ENCODE measurements at places on chromosomes 2 and 18. TPM values are rescaled to one million over a fixed set of nuclear protein-coding genes. Genes with fewer than 3 reads are reported as not detected.
A peak's percentile ranks its signal among the peaks of the same experiment; 100 is the strongest.

DNA sequence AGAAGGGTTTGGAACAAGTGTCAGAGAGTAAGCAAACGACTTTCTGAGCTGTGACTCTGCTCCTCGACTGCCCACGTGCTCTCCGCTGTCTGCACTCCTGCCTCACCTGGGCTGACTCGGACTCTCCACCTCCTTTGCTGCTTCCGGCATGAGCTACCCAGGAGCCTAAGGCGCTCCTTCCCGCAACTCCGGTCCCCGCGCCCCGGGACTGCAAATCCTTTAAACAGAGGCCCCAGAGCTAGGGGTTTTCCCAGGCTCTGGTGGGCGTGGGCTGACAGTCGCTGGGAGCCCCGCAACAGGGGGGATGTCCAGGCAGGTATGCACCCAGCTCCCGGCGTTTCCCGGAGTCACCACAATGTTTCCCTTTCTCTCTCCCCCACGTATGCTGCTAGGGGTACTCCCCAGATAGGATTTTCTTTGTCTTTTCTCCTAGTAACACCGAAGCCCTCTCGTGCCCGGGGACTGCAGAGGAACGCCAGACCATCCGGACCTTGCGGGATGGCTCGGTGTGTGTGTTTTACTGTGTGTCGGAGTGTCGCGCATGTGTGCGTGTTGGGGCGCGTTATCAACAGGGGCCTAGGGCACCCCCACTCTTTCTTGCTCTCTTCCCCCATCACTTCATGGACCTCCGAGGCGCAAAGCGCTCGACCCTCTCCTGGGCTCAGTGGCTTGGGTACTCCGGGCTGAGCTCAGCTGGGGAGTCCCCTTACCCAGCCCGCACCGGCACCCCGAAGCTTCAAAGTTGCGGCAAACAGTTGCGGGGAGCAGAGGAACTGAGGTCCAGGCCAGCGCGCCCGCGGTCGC lies 691 bp upstream of the THSD7B start:
- H3K4me1 ChIP-seq = peaks cover 24% of the 10 kb centered on the region
- no peak overlapping the region for H3K27ac ChIP-seq
- DNase-seq = no peak
- H3K27me3 ChIP-seq = no peaks in the 10 kb centered on the region
- no peaks in the 10 kb centered on the region for H3K36me3 ChIP-seq
- H3K4me3 ChIP-seq = peak overlapping the region; percentile 58

DNA sequence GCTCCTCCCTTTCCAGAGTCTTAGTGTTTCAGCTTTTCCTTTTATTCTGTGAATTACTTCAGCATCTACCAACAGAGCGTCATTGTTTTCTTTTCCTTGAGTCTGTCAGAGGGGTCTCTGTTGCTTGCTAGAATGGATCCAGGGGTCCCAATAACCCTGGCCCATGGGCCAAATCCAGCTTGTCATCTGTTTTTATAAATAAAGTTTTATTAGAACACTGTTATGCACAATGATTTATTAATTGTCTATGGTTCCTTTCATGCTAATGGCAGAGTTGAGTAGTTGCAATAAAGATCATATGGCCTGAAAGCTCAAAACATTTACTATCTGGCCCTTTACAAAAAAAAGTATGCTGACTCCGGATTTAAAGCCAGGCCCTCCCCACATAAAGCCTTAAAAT lies 58.8 kb downstream of the MRPL35 start:
- H3K27ac ChIP-seq = no peak overlapping the region
- peaks cover 30% of the 10 kb centered on the region for H3K4me1 ChIP-seq
- H3K4me3 ChIP-seq = no peak overlapping the region
- no peak for DNase-seq
- H3K36me3 ChIP-seq = peaks cover 4% of the 10 kb centered on the region

GRCh38 chr2:176138526-176138922 lies 9.0 kb downstream of the HOXD8 start:
- peaks cover 27% of the 10 kb centered on the region for H3K4me1 ChIP-seq
- no peaks in the 10 kb centered on the region for H3K36me3 ChIP-seq
- no peak overlapping the region for H3K4me3 ChIP-seq
- DNase-seq = no peak

GRCh38 chr2:53033411-53033810 lies 734.2 kb upstream of the CHAC2 start:
- H3K4me1 ChIP-seq = no peaks in the 10 kb centered on the region
- no peaks in the 10 kb centered on the region for H3K27me3 ChIP-seq
- no peak overlapping the region for H3K4me3 ChIP-seq
- H3K27ac ChIP-seq = no peak overlapping the region

Gene ABCB11
- total RNA-seq = 0.33 TPM

Gene ANKRD29
- 2.2 TPM for total RNA-seq

Gene DNER
- 17.6 TPM for total RNA-seq

Gene REEP1
- 29.4 TPM for total RNA-seq

All from right atrium auricular region (tissue), 2 donors.